ENCODE measurements at places on chromosomes 2 and 18.

- DNase-seq, result no peak
These were observed 134.2 kb upstream of the PIK3C3 start for GRCh38 chr18:41820784-41821183.

DNA sequence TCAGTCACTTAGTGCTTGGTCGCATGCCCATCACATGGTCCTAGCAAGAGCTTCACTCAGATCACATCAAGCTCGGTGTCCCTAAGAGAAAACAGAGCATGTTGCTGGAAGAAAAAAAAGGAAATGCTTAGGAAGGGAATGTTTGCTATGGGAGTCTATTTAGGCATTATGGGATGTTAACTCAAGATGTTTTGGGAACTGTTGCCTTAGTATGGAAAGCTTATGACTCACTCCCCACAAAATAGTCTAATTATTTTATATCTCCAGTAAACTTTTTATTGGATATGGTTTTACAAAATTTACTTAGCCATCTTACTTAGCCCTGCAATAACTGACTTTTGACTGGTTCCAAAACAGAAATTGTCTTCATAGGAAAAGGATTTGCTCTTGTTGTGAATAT, 439.5 kb upstream of the ZEB2 start:
- DNase-seq, result no peak

DNA sequence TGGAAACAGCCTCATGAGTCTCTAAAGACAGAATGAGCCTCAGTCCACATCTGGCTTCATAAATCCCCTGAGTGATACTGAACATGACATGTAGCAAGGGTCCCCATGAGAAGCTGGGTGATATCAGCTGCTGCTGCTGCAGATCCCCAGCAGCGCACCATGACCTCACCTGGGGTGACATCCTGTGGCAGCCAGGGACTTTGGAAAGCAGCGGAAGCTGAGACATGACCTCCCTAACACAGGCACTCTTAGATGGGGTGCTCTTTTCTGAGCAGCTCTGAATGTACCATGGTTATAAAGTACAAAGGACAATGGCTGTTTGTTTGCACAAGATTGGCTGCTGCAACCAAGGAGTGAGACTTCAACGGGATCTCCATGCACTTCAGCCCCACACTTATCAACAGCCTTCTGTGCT, 74.7 kb upstream of the TMEM200C start:
- DNase-seq, result no peak

DNA sequence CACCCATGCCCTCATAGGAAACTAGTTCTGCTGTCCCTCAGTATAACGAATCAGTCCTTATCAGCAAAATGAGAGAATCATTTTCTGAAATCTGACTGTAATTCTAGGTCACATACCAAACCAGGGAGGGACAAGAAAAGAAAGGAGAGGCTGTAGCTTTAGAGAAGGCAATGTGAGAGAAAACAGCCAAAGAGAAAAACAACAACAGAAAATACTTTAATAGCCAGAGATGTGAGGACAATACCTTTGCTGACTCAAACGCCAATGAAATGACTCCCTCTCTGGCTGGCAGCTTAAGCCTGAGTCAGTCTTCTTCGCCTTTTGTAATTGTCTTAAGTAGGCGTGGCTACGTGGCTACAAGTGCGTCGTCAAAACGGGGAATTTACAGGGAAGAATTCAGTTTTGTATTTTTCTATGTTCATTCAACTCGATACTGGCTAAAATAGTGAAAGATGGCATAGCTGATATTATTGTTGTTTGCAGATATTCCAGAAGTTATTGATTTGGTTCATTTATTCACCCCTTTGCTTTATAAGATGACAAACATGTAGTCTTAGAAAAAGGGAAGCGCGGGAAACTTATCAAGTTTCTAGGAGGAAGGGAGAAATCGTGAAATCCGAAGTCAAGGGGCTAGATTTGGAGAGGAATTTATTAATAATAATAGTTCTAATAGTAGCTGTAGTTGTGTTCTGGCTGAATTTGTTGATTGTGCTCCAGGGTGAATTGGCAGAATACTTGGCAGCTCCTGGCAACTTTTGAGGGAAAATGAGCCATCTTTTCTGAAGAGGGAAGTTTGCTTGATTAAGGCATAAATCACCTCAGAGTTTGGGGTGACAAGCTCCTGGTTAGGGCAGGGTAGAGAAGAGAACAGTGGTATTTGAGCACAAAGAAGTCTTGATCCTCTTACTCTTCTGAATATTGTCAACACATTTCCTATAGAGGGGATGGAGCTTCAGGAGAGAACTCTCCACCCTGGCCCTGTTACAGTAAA, at the start of gene IL1A:
Gene IL1A, minus strand, starts transcription at position 295 of the 991 bp plus-strand sequence. CDS start 723 bp downstream, outside the sequence.
- no peak for DNase-seq

DNA sequence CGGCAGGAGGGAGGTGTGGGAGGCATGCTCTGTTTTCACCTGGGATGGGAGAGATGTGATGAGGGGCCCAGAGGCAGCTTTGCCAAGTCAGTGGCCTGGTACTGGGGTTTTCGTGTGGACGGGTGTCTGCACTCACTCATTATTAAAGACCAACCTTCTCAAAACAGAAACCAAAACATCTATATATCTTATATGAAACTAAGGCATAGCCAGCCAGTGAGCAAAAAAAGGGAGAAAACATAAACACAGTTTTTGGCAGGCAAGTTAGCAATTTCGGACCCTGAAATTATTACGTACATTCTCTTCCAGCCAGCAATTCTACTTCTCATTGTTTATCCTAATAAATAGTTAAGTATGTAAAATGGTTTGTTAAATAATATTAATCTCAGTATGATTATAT, 181.1 kb upstream of the SMAD2 start:
- no peak for DNase-seq
